ENCODE measurements at places on chromosomes 4 and X.

- no peak for DNase-seq
Observed at GRCh38 chr4:127509155-127509554, 123.6 kb upstream of the INTU start.

DNA sequence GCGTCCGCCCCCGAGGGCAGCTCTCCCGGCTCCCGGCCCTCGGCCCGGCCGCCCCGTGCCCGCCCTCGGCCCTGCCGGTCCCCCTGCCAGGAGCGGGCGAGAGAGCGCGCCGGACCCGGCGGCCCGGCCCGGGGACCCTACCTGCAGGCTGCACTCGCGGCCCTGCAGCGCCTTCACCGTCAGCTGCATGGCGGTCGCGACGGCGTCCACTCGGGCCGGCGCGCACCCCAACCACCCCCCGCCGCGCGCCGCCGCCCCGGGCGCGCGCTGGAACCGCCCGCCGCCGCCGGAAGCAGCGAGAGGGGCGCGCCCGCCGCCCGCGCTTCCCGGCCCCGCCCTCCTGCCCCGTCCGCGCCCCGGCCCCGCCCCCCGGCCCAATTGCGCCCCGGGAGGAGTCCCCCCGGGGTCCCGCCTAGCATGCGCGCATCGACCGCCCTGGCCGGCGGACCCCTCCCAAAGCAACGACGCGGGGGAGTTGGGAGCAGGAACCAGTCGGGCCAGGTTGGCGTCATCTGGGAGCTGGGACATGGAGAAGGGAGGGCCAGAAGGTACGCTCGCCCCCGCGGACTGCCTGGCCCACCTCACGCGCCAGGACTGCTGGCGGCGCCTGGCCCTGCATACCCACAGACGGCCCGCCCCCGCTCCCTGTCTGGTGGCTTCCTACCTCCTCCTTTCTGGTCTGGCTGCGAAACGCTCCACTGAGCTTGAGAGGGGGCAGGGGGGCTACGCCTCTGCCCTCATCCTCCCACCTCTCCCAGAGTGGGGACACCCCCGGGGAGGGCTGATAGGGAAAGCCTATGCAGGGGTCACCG lies at the start of gene UBL4A:
TSS of gene UBL4A (minus strand) at position 220 of the 812 bp plus-strand sequence. CDS start at position 189, 31 bp downstream.
- no peak for DNase-seq

GRCh38 chr4:159296061-159296460 lies 193.2 kb downstream of the RAPGEF2 start:
- DNase-seq: no peak

- DNase-seq: no peak
Observed at GRCh38 chrX:27840881-27841280, 33.1 kb downstream of the MAGEB10 start.

GRCh38 chr4:77078401-77078800 lies 2.6 kb upstream of the CCNI start:
- no peak for DNase-seq

DNA sequence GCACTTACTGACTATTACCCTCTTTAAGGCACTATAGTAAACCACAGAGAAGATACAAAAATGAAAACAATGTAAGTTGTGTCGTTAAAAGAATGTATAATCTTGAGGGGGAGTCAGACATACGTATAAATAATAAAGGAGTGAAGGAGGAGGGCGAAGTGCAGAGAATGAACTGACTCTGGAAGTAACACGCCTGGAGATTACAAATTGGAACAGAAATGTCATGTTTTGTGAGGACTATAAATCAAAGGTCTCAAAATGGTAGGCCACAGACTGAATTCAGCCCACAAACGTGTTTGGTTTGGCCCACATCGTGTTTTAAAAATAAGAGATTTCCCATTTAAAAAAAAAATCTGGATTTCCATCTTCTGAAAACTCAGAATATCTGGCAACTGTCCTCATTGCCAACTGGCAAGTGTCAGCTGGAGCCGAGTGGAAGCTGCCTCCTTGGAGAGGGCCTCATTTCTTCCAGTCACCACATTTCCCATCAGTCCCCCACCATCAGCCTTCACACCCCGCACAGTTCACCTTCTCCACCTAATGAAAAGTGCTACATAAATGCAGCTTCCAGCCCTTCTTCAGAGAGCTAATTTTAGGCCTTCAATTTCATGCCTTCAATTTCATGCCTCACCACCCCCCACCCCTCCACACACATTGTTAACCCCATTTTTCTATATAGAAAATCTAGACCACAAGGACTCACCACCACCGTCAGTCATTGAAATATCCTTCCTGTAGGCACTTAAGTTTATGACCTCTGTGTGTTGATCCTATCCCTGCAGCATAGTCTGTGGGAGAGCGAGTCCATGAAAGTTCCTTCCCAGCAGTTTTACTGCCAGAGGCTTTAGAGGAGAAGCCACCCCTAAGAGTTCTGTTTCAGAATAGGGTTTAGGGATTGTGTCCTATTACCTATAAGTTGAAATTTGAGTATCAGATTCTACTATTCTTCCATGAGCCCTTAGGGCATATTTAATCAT lies 32.0 kb upstream of the COL25A1 start:
- DNase-seq: no peak

GRCh38 chr4:7867701-7868435 lies 71.8 kb downstream of the AFAP1 start:
- DNase-seq: no peak

GRCh38 chr4:87975466-87975865 lies at the start of gene SPP1:
Gene SPP1, plus strand, starts transcription at chr4:87975714. Its CDS starts 1,182 bp downstream, at chr4:87976896.
- DNase-seq: peak; percentile 25

GRCh38 chrX:828411-828959 lies 197.9 kb downstream of the SHOX start:
- no peak for DNase-seq

GRCh38 chr4:101862595-101862994 lies 72.1 kb downstream of the BANK1 start:
- DNase-seq: no peak

- DNase-seq: no peak
Observed at GRCh38 chrX:31546126-31546525, 474.3 kb upstream of the FTHL17 start.

DNA sequence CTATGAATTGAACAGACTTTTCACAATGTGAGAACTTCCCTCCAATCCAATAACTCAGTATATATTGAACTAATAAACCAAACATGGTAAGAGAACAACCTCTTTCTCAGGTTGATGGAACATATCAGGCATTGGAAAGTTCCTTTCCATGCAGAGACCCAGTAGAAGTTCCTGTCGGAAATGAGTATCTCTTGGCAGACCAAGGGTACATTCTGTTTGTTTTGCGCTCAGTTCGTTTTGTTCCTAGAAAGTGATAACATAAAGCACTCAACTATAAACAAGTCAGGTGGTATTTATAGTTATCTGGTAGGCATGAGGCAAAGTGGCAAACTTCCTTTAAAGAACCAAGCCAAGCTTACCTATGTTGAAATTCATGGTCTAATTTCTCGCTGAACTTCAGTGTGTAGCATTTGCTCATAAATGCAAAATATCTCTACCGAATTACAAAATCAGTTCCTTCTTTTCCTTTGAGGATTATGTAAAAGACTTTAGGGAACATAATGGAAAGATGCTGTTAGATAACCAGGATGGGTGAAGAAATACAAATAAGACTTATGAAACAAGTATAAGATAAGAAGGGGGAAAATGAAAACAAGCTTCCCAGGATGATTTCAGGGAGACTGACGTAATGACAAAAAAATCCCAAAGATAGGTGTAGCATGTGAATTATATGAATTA lies 120.3 kb downstream of the ARHGAP24 start:
- no peak for DNase-seq

DNA sequence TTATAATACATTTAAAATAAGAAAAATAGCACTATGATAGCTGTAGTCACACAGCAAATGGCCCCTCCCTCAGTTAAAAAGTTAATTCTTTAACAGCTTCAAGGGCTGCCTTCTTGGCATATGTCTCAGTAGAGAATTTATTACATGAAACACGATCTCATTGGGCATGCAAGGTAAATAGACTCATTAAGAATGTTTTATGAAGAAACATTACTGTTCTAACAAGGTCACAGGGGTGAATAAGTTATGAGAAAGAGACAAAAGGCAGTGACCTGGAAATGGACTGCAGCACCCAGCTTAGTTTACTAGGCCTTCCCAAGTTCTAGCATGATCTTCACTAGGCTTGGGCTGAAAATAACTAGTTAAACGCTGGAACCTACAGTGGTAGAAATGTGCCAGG lies 277.7 kb downstream of the NR3C2 start:
- DNase-seq: no peak

GRCh38 chrX:22155126-22155525 lies 117.6 kb upstream of the CBLL2 start:
- DNase-seq: no peak

DNA sequence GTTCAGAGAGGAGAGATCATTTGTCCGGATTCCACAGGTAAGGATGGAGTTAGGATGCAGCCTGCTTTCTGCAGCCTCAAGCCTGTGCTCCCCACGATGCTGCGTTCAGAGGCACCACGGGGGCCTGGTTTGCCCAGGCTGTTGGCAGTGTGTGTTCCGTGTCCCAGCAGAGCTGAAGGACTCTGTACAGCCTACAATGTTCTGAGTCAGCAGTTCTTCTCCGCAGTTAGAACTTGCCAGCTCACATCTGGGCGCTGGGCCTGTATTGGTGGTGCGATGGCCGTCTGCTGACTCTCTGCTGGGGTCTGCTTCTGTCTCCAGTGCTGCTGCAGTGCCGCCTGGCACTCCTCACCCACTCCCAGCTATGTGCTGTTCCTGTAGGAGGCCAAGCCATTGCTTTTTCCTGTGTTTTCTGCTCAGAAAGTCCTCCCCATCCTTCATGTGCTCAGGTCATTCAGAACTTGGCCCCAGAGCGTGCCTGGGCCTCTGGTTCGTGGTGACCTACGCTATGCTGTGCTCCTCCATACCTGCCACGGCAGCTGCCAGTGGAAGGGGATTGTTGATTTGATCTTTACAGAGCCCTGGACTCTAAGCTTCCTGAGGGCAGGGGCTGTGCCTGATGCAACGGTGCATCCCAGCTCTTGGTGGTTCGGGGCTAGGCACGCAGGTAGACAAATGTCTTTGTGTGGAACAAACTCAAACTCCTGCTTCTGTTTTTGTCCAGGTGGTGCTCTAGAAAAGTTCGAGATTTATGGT lies 42.6 kb upstream of the TADA2B start:
- no peak for DNase-seq

DNA sequence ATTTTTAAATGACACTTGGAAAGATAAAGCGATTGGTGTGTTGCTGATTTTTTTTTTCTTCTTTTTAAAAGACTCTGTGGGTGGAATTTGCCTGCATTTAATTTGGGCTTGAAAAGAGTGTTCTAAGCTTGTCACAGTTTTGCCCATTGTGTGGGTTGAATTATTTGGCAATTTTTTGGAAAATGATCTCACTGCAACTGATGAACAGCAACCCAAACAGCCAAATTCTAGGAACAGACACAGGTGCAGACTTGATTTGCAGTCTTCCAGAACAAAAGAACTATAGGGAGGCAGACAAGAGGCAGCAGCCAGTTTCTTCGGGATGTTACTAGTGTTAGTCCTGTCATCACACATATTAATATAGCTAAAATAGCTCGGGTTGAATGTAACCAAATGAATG lies 40.5 kb downstream of the CASP6 start:
- DNase-seq: no peak

DNA sequence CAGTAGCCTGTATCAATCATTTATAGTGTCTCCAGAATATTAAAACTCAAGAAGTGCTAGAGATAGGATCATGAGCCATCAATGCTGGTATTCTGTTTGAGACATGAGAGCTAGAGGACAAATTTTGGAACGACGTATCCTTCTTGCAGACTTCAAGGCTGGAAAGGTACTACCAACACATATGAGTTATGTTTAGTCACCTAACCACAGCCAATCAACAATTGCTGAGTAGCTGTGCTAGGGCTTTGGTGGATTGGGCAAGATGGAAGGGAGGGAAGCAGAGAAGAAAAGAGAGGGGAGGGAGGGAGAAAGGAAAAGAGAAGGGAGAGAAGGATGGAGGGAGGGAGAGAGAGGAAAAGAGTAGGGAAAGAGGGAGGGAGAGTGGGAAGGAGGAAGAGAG lies 21.6 kb upstream of the RAI2 start:
- no peak for DNase-seq

- DNase-seq: no peak
Observed at GRCh38 chr4:78168029-78168428, 110.9 kb downstream of the FRAS1 start.

DNA sequence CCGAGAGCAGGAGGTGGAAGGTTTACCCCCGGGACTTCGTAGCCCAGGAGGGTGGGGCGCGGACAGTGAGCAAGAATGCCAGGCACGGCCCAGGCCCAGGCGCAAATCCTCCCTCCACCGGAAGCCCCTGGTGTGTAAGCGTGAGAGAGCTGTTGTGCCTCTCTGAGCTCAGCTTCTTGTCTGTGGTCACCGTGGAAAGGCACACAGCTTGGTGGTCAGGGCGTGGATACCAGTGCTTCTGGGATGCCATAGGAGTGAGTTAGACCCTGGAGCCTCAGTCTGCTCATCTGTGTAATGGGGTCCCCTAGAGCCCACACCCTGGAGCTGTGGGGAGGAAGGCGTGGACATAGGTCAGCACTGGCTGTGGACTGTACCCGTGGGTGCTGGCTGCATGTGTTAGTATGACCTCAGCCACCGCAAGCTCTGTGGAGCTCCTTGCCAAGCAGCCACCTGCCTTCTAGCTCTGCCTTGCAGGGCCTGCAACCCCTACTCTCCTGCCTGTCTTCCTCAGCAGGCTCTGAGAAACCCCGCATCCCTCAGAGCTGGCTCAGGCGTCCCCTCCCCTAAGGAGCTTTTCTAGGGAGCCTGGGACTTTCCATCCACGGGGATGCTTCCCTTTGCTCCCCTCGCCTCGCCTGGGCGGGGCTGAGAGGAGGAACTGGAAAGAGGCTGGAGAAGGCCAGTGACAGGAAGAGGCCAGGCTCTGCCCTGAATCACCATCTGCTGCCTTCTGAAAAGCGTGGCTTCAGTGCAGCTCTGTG lies 28.0 kb upstream of the AFAP1 start:
- DNase-seq: no peak

GRCh38 chr4:8439914-8440491 lies 520 bp downstream of the ACOX3 start:
- peak; percentile 7 for DNase-seq

GRCh38 chrX:46961574-46962283 lies 49.5 kb downstream of the JADE3 start:
- no peak for DNase-seq

DNA sequence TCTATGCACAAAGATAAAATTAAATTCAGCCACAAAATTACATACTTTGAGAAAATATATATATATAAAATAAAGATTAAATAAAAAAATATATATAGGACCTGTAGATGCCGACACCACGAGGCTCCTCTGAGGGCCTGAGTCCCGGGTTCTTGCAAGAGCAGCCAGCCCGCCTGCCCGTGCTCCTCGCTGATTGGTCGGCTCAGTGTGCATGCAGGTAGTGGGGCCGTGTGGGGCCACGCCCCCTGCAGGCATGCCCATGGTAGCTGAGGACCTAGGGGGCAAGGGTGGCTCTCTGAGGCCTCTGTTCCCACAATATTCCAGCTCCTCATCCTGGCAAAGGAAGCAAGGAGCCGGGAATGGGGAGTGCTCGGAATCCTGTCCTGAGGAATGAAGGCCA lies 80.5 kb upstream of the AMELX start:
- no peak for DNase-seq

DNA sequence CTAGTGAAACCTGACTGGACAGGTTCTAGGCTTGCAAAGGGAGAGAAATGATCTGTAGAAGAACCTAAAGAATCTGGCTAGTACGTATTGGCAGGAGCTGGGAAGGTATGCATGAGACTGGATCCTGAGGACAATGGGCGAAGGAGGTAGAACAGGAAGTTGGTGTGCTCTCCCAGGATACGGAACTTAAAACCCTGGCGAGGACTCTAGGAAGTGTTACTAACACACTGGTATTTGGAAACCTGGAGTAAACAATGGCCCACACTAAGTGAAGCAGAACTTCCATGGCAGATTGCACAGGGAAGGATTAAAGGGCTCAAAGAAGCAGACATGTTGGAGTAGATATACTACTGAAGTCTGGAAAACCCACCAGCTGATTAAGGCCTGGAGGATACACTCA lies 9.1 kb downstream of the SYN1 start:
- DNase-seq: no peak
